ENCODE measurements at places on chromosomes 2 and 18.

GRCh38 chr2:241759067-241759807 lies 17.4 kb upstream of the GAL3ST2 start:
- DNase-seq: no peak

DNA sequence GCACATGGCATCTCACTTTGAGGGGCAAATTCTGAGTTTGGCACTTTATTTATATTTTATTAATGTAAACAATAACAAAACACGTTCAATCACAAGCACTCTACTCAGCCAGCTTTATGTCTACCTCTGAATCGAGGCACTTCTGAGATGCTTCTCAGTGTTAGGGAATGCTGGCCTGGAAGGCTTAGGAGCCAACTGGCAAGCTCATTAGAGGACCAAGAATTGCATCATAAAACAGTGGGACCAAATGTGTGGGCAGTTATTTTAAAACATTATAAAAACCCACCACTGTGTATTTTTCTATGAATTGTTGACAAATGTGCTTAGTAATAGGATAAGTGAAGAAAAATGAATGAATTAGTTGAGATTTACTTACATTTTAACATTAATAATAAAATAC lies 46.8 kb upstream of the SMIM21 start:
- no peak for DNase-seq

DNA sequence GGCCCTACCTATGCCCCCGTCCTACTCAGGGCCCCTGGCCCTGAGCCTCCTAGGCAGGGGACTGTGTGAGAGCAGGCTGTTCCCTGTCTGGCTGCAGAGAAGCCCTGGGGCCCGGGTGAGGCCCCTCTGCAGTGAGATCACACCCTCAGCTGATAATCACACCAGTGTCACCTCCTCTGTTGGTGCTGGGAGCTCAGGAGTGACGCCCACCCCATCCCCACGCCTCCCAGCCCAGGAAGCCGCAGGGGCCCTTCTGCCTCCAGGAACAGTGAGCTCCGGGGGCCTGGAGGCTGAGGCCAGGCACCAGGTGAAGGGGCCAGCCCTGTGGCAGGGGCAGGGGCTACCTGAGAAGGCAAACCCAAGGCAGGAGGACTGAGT lies 20.0 kb downstream of the KCNIP3 start:
- DNase-seq: no peak

- peak; percentile 30 for DNase-seq
Observed at GRCh38 chr2:72770879-72771461, 54.9 kb downstream of the EXOC6B start.

- DNase-seq: no peak
Observed at GRCh38 chr2:222311319-222311977, 12.7 kb upstream of the PAX3 start.

DNA sequence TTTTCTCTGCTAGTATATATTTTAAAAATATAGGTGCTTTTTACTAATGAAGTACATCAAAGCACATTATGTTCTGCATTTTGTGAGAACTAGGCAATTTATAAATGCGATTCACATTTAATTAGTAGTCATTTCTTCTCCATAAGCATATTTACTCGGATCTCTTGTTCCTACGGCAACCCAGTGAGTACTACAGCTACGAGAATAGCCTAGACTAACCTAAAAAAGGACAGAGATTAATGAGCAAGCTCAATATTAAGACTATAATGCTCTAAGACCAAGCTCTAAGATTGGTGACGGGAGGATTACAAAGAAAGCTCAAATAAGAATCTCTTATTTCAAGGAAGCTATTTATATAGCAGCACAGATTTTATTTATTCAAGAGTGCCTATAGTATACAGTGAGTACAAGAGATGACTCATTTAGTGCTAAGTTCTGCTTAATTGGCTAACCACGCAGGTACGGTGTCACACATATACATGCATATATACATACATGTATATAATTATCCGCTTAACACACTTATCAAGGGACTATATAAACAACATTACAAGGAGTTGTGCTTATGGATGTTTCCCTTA lies 364.7 kb downstream of the GPD2 start:
- no peak for DNase-seq

GRCh38 chr2:143732076-143732475 lies 602.9 kb downstream of the ARHGAP15 start:
- DNase-seq: no peak

DNA sequence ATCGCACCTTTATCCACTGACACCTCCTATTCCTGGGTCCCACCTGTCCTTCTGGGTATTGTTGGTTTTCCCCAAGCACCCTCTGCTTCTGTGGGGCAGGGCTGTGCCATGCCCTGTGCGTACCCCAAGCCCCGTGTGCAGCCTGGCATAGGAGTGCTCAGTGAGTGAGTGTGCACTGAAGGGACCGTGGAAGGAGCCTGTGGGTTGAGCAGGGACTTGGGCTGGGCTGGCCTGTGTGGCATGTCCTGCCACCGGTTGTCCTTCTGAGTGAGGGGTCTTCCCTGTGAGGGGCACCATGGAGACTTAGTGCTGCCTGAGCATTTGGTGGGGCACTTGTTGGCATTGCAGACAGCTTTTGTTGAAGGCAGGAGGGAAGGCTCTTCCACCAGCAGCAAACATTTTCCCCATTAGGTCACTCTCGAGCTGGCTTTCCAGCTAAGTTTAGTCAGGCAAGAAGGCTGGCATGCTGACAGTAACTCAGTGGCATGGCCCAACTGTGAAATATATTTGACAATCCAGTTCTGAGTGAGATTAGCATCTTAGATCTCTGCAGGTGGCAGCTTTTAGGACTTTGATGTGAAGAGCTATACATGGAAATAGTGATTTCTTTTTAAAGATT lies 64.7 kb downstream of the LPIN1 start:
- DNase-seq: no peak

GRCh38 chr2:96241900-96242611 lies 23.7 kb downstream of the TMEM127 start:
- peak; percentile 14 for DNase-seq

- DNase-seq: no peak
Observed at GRCh38 chr2:181658444-181658843, 1.5 kb upstream of the CERKL start.

- DNase-seq: no peak
Observed at GRCh38 chr2:125572660-125573059, 1083.3 kb upstream of the GYPC start.

GRCh38 chr18:59145055-59145454 lies 5.4 kb downstream of the SEC11C start:
- DNase-seq: no peak

DNA sequence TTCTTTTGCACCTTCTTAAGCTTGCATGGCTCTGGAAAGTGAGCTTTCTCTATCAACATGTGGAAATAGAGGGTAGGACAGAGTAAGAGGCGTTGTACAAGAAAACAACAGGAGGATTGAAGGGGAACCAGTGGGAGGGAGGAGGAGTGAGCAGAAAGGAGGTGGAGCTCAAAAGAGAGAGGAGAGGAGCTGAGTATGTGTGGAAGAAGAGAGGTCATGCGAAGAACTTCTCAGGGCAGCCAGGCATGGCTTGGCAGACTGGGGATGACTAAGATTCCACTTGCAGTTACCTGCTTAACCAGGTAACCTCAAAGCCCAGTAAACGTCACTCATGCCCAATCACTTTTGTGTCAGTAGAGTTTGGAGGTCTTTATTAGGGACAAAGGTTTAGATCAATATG lies 105.1 kb downstream of the BCL2L11 start:
- no peak for DNase-seq
